Esophagus squamous epithelium (tissue), 5 donors: ENCODE measurements at places on chromosomes 5 and 9.

DNA sequence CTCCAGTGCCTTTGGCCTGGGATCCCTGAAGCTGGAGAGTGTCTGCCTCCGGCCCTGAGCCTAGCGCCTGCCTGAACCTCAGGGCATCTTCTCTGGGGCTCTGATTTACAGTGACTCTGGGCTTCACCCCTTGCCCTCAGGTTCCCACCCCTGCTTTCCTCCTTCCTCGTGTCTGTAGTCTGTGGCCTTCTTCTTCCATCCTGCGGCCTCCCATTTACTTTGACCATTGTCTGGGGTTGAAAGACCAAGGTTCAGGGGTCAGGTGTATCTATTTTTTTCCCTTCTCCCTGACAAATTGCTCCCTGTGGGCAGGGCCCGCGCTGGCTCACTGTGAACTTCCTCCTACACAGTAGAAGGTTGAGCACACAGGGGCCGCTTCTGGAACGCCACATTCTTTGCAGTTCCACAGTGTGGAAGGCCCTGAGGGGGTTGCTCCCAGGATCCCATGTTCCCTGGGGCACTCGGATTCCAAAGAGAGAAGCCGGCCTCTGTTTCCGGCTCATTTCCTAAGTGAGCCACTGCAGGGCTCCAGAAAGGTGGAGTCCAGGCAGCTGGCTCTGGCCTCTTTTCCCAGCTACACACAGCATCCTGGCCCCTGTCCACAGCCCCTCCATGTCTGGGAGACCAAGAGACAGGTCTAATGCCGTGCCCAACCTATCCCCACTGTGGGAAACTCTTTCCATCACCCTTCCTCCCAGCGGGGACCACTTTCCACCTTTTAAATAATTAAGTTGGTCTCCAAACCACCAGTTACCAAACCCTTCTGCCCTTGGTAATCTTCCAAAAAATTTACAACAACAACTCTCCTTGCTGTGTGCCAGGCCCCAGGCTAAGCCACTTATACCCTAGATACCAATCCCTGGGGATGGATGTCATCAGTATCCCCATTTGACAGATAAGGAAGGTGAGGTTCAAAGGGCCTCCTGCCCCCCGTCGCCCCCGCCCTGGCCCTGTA is 140.3 kb upstream of the IER5L start:
- H3K4me1 ChIP-seq: peaks cover 25% of the 10 kb centered on the region
- DNase-seq: no peak
- peak overlapping the region; percentile 81 for H3K27ac ChIP-seq
- no peaks in the 10 kb centered on the region for H3K36me3 ChIP-seq
- no peak overlapping the region for H3K4me3 ChIP-seq

- H3K4me3 ChIP-seq: no peak overlapping the region
- no peaks in the 10 kb centered on the region for H3K4me1 ChIP-seq
- no peak overlapping the region for H3K27ac ChIP-seq
- no peak for DNase-seq
- no peaks in the 10 kb centered on the region for H3K36me3 ChIP-seq
These were observed 195.4 kb downstream of the ADAMTS12 start for GRCh38 chr5:33696411-33696810.

- peaks cover 8% of the 10 kb centered on the region for H3K27me3 ChIP-seq
- no peak overlapping the region for H3K27ac ChIP-seq
- H3K36me3 ChIP-seq: no peaks in the 10 kb centered on the region
- DNase-seq: no peak
These were observed 66.2 kb downstream of the FOXD1 start for GRCh38 chr5:73382401-73382740.

DNA sequence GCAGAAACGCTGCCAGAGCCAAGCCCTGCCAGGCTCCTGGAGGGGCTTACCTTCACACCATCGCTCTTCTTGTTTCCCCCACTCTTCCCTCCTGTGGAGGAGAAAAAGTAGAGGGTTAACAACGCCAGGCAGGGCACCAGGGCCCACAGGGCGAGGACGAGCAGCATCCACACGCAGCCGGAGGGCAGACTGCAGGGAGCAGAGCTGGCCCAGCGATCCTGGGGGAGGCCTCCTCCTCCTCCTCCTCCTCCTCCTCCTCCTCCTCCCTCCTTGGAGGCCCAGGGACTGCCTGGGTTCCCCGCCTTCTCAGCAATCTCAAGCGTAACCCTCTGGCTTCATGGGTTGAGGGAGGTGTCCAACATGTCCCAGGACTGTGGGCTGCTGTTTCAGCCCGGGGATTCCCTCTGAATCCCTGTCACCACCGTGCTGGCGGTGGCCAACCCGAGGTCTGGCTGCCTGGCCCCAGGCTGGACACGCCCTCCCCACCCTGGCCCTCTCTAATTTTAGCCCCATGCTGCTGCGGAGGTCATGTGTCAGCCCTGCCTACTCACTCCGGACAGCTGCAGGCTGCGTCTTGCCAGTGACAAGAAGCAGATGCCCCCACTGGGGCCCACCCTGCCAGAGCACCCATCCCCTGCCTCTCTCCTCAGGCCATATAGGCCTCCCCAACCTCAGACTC is 44.3 kb downstream of the CAMK2A start:
- no peak overlapping the region for H3K4me3 ChIP-seq
- no peaks in the 10 kb centered on the region for H3K36me3 ChIP-seq
- DNase-seq: no peak
- no peak overlapping the region for H3K27ac ChIP-seq

DNA sequence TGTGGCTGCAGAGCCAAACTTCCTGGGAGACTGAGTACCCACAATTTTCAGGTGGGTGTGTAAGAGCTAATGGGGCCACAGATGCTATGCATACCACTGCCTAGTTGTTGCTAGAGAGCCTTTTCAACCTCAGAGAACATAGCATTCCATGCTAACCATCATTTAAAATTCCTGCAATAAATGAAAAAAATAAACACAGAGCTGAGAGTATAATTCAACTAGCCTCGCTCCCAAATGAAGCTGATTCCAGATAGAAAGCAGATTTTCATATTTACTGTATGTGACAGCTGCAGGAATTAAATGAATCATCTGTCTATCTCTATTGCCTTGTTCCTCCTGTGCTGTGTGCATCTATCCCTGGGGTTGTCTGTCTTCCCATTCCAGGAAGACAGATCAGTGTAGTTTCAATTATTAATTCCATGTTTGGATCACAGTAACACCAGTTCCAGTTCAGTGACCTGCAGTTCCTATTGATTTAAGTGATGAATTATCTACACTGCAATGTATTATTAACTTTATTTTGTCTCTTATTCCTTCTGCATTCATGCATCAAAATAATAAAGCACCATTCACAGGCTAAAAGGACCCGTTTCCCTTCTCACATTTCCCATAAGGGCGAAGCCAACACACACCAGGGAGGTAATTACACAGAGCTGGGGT is 324.5 kb downstream of the SLIT3 start:
- DNase-seq: no peak
- no peak overlapping the region for H3K4me3 ChIP-seq
- no peaks in the 10 kb centered on the region for H3K27me3 ChIP-seq

DNA sequence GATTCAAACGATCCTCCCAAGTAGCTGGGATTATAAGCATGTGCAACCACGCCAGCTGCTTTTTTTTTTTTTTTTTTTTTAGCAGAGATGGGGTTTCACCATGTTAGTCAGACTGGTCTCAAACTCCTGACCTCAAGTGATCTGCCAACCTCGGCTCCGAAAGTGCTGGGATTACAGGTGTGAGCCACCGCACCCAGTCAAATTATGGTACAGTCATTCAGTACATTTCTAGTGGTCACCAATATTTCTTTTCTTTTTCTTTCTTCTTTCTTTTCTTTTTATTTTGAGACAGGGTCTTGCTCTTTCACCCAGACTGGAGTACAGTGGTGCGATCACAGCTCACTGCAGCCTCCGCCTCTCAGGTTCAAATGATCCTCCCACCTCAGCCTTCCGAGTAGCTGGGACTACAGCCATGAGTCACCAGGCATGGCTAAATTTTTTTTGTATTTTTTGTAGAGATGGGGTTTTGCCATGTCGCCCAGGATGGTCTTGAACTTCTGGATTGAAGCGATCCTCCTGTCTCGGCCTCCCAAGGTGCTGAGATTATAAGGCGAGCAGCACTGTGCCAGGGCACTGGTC is 25.4 kb upstream of the DCP2 start:
- H3K27ac ChIP-seq: no peak overlapping the region
- DNase-seq: no peak
- H3K36me3 ChIP-seq: no peaks in the 10 kb centered on the region
